A673 (cell line): ENCODE measurements at places on chromosomes 3 and 15.

GRCh38 chr3:71127052-71127831 lies 456.3 kb downstream of the FOXP1 start:
- H3K27me3 ChIP-seq: no peaks in the 10 kb centered on the region
- DNase-seq: no peak
- H3K4me3 ChIP-seq: no peak overlapping the region
- H3K27ac ChIP-seq: no peak overlapping the region

- H3K36me3 ChIP-seq: no peaks in the 10 kb centered on the region
- no peaks in the 10 kb centered on the region for H3K4me1 ChIP-seq
- H3K27me3 ChIP-seq: no peaks in the 10 kb centered on the region
- no peak for DNase-seq
Observed at GRCh38 chr3:147090461-147090860, 315.9 kb downstream of the ZIC4 start.

DNA sequence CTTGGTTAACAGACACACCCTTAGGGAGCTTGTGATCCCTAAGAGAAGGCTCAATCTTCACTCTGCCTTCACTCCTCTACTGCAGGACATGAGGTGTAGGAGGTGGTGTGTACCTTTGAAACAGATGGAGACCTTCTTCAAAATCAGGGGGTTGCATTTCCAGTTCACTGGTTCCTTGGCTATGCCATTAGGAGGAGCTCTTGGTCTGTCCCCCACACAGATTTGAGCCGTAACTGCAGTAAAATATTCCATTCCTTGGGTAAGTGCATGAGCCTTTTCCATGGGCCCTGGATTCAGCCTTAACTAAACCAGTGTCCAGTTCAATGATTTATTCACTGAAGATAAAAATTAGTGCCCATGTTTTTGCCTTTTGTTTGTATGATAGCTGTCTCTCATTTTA lies 144.6 kb downstream of the MCTP2 start:
- DNase-seq: no peak
- no peak overlapping the region for H3K27ac ChIP-seq
- no peaks in the 10 kb centered on the region for H3K36me3 ChIP-seq
- H3K4me3 ChIP-seq: no peak overlapping the region
- H3K27me3 ChIP-seq: no peaks in the 10 kb centered on the region

DNA sequence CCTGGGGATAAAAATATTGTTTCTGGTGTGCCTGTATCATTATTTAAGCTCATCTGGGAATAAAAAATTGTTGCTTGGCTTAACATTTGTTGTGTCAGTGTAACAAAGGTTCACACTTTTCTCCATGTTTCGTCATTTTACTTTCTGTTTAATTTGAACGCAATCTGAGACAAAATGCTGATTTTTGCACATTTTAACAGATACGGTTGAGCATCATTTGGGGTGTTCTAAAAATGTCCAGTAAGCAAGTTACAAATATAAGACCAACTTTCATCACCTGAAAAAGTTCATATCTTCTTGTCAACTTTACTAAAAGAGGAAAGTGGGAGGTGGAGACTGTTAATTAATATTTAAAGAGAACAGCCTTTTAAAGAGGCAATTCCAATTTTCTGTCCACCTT lies 134.8 kb upstream of the CNTN4 start:
- no peaks in the 10 kb centered on the region for H3K36me3 ChIP-seq
- no peaks in the 10 kb centered on the region for H3K27me3 ChIP-seq
- no peak for DNase-seq

GRCh38 chr15:64426845-64427465 lies 33.4 kb upstream of the ZNF609 start:
- H3K27me3 ChIP-seq: no peaks in the 10 kb centered on the region
- H3K36me3 ChIP-seq: peaks cover 18% of the 10 kb centered on the region
- no peak overlapping the region for H3K4me3 ChIP-seq
- peak; percentile 67 for DNase-seq

GRCh38 chr3:37499061-37499785 lies 324.8 kb upstream of the LRRFIP2 start:
- no peak overlapping the region for H3K27ac ChIP-seq
- no peaks in the 10 kb centered on the region for H3K36me3 ChIP-seq
- no peak for DNase-seq
- no peaks in the 10 kb centered on the region for H3K4me1 ChIP-seq
- no peaks in the 10 kb centered on the region for H3K27me3 ChIP-seq
